Small intestine (tissue), 16 donors: ENCODE measurements at places on chromosomes 3 and 15. TPM values are rescaled to one million over a fixed set of nuclear protein-coding genes. Genes with fewer than 3 reads are reported as not detected.

CACNA2D3 gene
- 0.61 TPM for polyA plus RNA-seq

SLC6A11 gene
- polyA plus RNA-seq = not detected

STRIT1 gene
- 2.2 TPM for polyA plus RNA-seq

PCSK6 gene
- polyA plus RNA-seq = 6.2 TPM

CCDC39 gene
- not detected for polyA plus RNA-seq

ATP13A3 gene
- polyA plus RNA-seq = 65.9 TPM

FAM107A gene
- polyA plus RNA-seq = 1.0 TPM

NPTN gene
- polyA plus RNA-seq = 113 TPM

CLDN1 gene
- polyA plus RNA-seq = 1.3 TPM

ZNF660 gene
- 0.51 TPM for polyA plus RNA-seq

GRCh38 chr3:99958222-99958912 lies 140.7 kb downstream of the CMSS1 start:
- DNase-seq = no peak

- no peak for DNase-seq
Measured at GRCh38 chr3:122468896-122469533, 45.7 kb downstream of the KPNA1 start.

DNA sequence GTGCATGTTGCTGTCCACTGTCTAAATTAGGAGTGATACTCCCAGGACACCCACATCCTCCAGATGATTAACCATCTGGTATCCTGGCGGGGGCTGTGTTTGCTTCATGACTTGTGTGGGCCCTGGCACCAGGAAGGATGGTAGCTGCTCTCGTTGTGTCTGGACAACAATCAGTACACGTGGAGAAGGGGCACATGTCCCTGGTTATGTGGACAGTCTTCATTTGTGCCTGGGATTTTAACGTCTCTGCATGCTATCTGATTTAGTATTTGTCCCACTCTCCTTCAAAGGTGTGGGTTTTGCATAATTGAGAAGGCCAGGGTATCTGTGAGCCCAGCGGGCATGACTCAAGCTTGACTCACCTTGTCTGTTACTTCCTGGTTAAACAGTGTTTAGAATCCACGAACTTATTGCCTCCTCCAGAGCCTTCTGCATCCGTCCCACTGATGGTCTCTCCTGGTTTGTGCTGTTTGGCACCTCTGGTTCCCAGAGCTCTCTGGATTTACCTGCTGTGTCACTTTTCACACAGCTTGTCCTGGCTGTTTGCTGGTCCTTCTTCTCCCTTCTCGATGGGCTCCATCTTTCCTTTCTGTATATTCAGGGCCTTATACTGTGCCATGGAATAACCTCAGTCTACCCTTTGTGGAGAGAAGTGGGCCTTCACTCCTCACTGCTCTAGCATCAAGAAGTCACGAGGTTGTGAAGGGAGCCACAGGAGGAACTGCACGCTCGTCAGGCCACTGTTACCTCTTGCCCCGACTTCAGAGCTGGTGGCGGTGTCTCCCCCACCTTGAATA lies 32.5 kb downstream of the ARNT2 start:
- DNase-seq = no peak

GRCh38 chr3:179852142-179852905 lies 184.4 kb downstream of the PEX5L start:
- no peak for DNase-seq

GRCh38 chr15:68304589-68305337 lies 27.2 kb downstream of the FEM1B start:
- no peak for DNase-seq

DNA sequence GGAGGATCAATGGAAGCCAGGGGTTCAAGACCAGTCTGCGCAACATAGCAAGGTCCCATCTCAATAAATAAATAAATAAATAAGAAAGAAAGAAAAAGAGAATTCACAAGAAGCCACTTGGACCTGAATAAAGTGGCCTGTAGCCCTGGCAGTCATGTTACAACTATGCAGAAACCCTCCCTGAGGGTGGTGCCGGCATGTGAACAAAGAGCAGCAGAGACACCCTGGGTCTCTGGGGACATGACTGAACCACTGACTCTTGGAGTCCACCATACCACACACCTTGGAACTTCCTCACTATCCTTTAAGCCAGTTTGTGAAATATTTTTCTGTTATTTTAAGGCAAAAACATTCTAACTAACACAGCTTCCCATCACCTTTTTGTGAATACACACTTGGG lies 93.0 kb downstream of the MEIS2 start:
- DNase-seq = no peak

DNA sequence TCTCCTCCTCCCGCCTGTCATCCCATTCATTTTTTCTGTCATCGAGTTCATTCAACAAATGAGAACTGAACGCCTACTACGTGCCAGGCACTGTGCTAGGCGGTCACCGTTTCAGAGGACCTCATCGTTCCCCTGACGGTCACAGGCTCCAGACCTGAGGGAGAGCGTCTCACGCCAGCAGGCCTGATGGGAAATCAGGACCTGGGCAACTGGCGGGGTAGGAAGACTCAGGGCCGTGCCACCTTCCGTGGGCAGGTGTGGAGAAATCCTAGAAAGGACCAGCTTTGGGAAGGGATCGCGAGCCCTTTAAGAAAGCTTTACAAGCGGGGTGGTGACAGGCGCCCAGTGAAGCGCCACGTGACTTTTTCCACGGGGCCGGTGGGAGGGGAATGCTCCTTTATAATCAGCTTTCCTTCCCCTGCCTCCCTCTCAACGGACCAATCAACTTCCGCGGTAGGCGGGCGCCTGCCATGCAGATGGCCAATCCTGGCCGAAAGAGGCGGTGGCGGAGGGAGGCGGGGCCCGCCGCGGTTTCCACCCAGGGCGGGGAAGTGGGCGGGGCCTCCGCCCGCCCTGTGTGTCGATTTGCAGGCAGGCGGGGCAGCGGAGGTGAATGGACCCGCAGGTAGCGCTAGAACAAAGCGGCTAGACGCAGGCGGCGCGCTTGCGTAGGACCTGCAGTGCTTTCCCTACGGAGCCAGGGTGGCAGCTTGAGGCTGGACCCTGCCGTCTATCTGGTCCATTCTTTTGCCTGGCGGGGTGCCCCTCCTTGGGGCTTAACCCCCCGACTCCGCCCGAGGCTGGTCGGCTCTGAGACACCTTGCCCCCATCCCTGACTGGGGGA lies 819 bp upstream of the DUSP7 start:
- peak; percentile 100 for DNase-seq

DNA sequence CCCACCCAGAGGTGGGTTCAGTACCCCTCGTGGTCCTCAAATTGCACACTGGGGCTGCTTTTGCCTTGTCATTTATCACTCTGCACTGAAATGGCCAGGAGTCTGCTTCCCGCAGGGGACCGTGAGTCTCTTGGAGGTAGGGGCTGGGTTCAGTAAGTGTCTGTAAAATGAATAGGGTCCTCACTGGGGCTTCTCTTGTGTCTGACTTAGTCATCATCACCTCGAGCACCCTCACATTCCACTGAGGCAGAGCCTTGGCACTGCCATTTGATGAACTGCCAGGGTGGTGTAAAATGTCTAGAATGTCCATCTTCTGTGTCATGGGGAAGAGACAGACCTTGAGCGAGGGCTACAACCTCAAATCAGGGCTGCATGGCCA lies 61.0 kb upstream of the RYK start:
- DNase-seq = no peak

GRCh38 chr3:33921608-33922007 lies 123.2 kb downstream of the PDCD6IP start:
- DNase-seq = no peak

- DNase-seq = no peak
Measured at GRCh38 chr15:34769711-34770110, 14.9 kb upstream of the GJD2 start.

- no peak for DNase-seq
Measured at GRCh38 chr3:3860235-3860634, 61.0 kb downstream of the LRRN1 start.

DNA sequence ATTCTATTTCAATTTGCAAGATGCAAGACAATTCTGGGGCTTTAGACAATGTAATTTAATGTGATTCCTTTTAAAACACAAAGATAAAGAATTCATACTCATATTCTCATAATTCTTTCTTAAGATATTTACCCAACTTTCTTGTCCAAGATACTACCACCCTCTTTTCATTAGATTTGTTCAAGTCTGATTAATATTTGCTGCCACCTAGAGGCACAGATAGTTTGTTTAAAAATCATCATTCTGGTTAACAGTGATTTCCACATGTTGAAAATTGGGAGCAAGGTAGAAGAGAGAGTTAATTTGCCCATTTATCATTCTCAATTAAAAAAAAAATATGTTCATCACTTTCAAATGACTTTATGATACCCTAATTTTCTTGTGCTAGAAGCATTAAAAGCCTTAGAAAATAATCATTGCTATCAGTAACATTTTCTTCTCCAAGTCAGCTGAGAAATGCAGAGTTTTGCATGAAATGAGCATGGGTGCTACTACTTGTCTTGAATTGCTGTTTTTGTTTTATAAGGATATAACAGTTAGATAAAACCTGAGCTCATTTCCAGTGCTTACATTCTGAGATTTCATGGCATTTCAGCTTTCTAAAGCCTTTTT lies 11.6 kb downstream of the TAMM41 start:
- peak; percentile 13 for DNase-seq

DNA sequence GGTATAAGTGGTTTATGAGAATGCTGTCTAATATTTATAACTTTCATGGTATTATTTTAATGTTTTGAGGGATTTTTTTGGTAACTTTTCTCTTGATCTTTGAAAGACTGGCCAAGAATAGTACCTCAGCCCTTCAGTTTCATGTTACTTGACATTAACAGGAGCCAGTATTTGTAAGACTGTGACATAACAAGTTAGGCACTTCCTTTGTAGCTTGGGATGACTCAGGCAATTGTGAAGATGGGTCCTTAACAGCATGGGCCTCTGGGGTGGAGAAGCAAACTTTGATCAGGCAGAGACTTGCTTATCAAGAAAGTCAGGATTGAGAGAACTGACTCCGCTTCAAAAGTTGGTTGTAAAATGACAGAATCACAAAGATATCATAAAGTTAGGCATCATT lies 9.5 kb downstream of the LRRC49 start:
- peak; percentile 90 for DNase-seq
